AG08395 (cell line): ENCODE measurements at places on chromosomes 2 and 18.
A peak's percentile ranks its signal among the peaks of the same experiment; 100 is the strongest.

GRCh38 chr18:50093366-50094064 lies 101.4 kb downstream of the MYO5B start:
- DNase-seq: no peak

GRCh38 chr2:232441147-232441651 lies 14.8 kb upstream of the ALPI start:
- DNase-seq: no peak

- peak; percentile 59 for DNase-seq
Measured at GRCh38 chr18:57819671-57820460, 16.8 kb upstream of the ATP8B1 start.

- no peak for DNase-seq
Measured at GRCh38 chr2:47751856-47752414, 31.0 kb upstream of the MSH6 start.

DNA sequence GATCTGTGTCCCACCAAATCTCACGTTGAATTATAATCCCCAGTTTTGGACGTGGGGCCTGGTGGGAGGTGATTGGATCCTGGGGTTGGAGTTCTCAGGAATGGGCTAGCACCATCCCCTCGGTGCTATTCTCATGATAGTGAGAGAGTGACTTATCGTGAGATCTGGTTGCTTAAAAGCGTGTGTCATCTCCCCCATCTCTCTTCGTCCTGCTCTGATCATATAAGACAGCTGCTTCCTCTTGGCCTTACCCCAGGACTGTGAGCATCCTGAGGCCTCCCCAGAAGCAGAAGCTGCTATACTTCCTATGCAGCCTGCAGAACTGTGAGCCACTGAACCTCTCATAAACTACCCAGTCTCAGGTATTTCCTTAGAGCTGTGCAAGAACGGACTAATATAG lies 163.7 kb upstream of the NDUFV2 start:
- no peak for DNase-seq
